ENCODE measurements at places on chromosomes 5 and 9. TPM values are rescaled to one million over a fixed set of nuclear protein-coding genes. Genes with fewer than 3 reads are reported as not detected.

- peak; percentile 9 for DNase-seq
Observed at GRCh38 chr5:169431386-169431785, 130.4 kb upstream of the SLIT3 start.

- DNase-seq = no peak
Observed at GRCh38 chr9:76561900-76562299, 102.9 kb downstream of the GCNT1 start.

DNA sequence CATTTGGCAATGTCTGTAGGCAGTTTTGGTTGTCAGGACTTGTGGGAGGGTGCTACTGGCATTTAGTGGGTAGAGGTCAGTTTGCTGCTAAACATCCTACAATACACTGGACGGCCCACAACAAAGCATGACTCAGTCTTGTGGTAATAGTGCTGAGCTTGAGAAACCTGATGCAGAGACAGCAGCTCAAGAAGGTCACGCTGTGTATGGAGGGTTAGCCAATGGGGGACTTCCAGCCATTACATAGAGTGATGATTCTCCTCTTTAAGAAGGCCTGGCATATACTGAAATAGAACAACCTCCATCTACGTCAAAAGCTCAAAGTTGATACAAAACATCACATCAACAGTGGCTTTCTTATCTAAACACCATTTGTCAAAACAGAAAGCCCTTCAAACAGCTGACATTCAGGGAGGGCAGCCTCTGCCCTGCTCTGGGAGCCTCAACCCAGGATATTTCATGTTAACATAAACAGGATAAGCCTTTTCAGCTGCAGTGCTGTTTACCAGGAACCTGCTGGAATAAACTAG lies 143.0 kb downstream of the GPBP1 start:
- no peak for DNase-seq

- DNase-seq = peak; percentile 29
Observed at GRCh38 chr9:444528-444927, 229.9 kb downstream of the DOCK8 start.

DNA sequence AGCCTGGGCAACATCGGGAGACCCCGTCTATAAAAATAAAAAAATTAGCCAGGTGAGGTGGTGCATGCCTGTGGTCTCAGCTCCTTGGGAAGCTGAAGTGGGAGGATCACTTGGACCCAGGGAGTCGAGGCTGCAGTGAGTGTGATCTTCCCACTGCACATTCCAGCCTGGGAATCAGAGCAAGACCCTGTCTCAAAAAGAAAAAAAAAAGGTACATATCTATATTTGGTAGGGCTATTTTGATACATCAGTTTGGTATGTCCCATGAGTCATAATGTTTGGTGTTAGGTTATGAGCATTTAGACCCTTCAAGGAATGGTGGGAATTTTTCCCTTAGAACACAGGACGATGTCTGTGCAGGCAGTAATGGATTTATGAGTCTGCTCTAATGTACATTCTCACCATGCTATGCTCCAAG lies 55.3 kb upstream of the POU4F3 start:
- DNase-seq = peak; percentile 97

DNA sequence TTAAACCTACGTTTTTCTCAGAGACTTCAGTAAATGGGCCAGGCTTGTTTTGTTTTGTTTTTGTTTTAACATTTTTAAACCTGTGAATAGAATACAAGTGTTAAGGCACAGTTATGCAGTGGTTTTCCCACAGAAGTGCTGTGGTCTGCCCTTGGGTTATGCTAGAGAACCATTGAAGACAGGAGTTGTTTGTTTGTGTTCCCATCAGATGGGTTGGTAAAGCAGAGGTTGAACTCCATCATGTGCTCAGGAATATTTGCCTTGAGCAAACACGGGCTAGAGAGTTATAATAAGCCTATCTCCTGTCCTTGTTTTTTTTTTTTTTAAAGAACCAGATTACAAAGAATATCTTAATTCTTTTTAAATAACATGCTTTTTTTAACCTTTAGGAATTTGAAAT lies 28.5 kb downstream of the RHOBTB3 start:
- DNase-seq = no peak

The MCTP1 gene
- 1.3 TPM for total RNA-seq

The PPP3R2 gene
- not detected for total RNA-seq

Measured in foreskin keratinocyte (primary cell).